Hepatic stellate cell (primary cell): ENCODE measurements at places on chromosomes 16 and 17.

DNA sequence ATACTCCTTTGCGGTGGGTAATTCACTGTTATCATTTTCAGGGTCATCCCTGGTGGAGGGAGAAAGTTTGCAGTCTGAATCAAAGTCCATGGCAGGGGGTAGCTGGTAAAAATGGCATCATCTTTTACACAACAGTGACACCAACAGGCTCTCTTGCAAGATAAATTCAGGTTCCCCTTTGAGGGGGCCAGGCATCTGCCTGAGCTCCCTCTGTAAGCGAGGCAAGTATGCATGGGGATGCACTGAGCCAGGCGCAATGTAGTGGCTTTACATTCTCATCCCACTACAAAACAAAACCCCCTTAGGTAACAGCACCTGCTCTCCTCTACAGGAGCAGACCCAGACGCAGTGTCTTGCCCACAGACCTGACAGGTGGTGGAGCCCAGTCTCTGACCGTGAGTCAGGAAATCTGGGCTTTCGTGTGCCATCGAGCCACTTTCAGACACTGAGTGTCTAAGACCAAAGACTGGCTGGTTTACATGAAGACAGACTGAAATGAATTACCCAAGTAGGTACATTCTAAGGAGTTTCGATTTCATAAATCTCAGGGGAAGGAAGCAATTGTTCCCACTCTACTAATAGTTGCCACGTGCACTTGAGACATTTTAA is 17.7 kb downstream of the LITAFD start:
- no peak for DNase-seq

- no peak for DNase-seq
These were observed 91.5 kb downstream of the PARN start for GRCh38 chr16:14538604-14539003.

GRCh38 chr16:86565644-86566511 is 751 bp upstream of the FOXC2 start:
- no peak for DNase-seq

GRCh38 chr17:81328489-81328888 is 33.4 kb upstream of the SLC38A10 start:
- DNase-seq: no peak

GRCh38 chr16:21088143-21088542 is 62.5 kb downstream of the DNAH3 start:
- no peak for DNase-seq

DNA sequence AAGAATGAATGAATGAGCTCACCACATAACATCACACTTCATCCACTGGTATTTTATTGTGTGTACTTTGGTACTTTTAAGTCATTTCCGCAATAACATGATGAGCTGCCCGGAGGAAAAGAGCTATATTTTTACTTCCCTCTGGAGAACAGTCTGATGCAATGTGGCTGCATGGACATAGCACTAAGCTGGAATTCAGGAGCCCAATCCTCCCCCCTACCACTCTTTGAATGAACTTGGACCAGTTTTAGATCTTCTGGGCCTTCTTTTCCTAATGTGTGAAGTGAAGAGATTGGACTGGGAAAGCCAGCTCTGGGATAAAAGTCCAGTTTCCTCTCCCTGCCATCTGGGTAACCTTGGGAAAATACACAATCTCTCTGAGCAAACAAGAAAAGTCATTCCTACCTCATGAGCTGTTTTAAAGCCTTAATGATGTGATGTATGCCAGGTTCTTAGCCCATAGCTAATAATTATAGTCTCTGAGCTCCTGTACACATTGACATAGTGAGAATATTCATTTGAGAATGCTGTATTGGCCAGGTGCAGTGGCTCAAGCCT is 79.3 kb downstream of the ABCC12 start:
- DNase-seq: peak; percentile 8

DNA sequence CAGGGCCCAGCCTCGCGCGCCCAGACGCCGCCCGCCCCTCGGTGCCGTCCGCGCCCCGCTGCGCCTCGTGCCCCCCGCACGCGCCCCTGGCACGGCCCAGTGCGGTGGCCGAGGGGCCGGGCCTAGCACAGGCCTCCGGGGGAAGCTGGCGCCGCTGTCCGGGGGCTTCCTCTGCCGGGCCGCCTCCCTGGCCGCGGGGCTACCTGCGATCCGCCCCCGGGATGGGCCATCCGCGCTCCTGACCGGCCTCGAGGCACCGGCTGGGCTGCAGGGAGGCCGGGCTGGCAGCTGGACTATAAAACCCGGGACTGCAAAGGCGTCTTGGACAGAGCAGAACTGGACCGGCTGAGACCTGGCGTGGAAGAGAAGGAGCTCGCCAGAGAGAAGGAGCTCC is 783 bp downstream of the BHLHA9 start:
- DNase-seq: no peak

DNA sequence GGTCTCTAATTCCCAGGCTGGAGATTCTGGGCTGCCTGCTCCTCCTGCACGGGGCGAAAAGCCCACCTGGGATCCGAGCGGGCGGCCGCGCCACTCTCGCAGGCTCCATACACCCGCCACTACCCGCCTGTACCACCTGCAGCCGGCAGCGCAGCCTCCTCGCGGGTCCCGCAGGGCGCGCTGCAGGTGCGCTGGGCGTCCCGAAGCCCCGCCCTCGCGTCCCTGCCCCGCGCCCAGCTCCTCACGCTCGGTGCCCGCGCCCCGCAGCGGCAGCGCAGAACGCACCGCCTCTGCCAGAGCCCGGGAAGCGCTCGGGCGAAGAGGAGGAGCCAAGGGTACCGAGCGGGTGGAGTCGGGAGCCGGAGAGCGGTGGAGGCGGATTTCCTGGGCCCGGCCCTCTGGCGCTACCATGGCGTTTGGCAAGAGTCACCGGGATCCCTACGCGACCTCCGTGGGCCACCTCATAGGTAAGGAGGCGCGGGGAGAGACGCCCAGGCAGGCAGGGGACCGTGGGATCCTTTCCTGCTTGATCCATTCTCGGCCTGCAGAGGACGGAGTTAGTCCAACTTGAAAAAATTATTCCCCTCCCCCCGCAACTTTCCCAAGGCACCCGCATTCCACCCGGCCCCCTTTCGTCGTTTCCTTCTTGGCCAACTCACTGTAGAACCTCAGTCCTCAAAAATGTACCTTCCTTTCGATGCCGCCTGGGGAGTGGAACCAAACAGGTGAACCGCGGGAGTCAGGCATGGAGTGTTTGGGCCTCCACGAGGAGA is at the start of gene TOM1L1:
Gene TOM1L1, plus strand, starts transcription at position 396 of the 773 bp plus-strand sequence. Its CDS starts 14 bp downstream, at position 410.
- DNase-seq: peak; percentile 72

- DNase-seq: no peak
These were observed 290.4 kb upstream of the HSBP1 start for GRCh38 chr16:83517398-83517797.

DNA sequence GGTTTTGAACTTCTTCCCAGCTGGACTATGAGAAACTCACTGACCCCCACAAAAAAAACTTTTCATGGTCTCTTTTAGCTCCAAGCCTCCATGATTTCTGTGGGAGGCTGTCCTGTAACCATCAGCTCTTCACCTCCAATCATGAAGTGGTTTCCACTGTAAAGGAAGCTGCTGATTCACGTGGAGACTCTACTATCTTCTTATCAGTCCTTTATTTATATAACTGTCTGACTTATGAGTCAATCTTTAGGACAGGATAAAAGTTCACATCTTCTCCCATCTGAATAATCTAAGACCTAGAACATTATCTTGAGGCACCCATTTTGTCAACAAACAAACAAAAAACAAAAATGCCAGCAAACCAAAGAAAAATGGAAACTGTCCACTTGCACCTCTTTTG is 409.9 kb downstream of the SLC39A11 start:
- peak; percentile 41 for DNase-seq

DNA sequence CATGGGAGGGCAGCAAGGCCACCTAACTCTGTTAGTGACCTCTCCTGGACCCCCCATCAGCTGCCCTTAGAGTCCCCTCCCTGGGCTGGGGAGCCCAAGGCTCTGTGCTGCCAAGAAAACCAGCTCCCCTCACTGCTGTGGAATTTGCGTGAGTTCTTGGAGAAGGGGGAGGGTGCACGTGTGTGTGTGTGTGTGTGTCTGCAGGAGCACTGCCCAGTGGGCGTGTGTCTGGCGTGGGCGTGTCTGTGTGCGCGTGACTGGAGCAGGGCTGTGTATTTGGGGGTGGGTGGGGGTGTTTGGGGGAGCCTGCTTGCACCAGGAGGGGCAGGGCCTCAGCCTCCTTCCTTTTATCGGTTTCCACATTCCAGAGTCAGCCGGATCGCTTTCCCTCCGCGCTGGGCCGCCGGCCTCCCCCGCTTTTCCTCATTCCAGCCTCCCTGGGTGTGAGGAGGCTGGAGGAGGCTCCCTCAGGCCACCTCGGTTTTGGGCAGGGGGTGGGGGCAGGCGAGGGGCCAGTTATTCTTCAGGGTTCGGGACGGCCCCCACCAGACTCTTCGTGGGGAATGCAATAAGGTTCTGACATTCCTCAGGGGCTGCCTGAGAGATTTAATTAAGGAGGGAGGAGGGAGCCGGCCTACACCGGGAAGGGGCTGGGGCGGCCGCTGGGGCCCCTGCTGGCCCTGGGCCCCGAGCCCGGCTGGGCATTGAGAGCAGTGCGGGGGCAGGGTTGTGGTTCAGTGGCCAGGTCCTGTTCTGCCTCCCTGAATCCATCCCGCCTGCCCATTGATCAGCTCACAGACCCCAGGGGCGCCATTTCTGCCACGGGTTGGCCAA is 2.5 kb downstream of the VASN start:
- peak; percentile 93 for DNase-seq

- peak; percentile 89 for DNase-seq
These were observed at the start of gene ITPRIPL2 for GRCh38 chr16:19113577-19114358. TSS of gene ITPRIPL2 (plus strand) at chr16:19113964. CDS start at chr16:19114462, 498 bp downstream.

- DNase-seq: no peak
These were observed 367.9 kb downstream of the SOX9 start for GRCh38 chr17:72488555-72489271.

DNA sequence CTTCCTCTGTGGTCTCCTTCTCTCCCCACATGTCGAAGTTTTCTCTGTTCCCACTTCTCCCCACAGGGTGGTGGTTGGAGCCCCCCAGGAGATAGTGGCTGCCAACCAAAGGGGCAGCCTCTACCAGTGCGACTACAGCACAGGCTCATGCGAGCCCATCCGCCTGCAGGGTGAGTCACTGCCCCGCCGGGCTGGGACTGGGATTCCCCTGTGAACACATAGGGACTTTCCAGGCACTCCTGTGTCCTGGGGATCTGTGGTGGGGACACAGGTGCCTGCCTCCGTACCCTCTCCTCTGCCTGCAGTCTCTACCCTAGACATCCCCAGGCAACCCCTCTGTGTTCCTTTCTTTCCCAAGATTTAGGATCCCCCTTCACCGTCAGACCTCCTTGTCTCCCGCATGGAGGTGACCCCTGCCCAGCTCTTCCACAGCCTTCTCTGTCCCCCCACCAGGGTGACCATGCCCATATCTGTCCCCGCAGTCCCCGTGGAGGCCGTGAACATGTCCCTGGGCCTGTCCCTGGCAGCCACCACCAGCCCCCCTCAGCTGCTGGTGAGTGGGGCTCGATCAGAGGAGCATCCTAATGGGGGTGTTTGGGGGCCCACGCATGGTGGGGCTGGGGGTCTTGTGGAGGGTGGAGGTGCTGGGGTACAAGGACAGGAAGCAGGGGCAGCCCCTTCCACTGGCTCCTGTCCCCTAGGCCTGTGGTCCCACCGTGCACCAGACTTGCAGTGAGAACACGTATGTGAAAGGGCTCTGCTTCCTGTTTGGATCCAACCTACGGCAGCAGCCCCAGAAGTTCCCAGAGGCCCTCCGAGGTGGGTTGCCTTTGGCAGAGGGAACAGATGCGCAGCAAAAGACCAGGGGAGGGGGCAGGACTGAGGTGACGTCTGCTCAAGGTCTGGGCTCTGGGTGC is 5.8 kb downstream of the ITGAM start:
- DNase-seq: no peak

DNA sequence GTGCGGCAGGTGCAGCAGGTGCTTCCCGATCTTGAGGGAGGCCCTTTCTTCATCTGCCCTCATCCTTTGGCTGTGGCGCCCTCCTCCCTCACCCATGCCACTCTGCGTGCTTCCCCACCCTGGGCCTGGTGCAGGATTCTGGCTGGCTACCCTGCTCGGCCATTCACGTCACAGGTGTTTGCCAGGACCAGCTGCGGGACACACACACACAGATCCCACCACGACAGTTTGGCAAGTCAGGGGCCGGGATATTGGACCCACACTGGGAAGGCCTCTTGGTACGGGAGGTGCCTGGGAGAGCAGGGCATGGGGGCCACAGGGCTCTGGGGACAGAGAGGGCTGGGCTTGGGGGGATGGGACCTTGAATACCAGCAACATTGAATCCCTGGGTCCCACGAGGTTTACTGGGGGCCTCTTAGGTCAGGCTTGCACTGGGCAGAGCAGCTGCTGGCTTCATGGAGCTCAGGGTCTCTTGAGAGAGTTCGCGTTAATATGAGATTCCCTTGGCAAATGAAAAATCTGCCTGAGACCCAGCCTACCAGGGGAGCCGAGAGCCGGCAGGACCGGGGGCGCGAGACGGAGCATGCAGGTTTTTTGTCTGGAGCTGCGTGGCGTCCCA is 15.1 kb downstream of the ADCY7 start:
- DNase-seq: no peak

- no peak for DNase-seq
These were observed 1.4 kb upstream of the SPG7 start for GRCh38 chr16:89506791-89507191.
